Activated gamma-delta T cell treated with Interleukin-2 at 50 U/mL for 16 hours (primary cell): ENCODE measurements at places on chromosomes 5 and 9.

- DNase-seq = no peak
These were observed 60.1 kb downstream of the CCDC171 start for GRCh38 chr9:15612962-15613361.

GRCh38 chr5:99004960-99005359 lies 76.2 kb upstream of the CHD1 start:
- no peak for DNase-seq

GRCh38 chr5:93600409-93601070 lies 17.5 kb downstream of the NR2F1 start:
- no peak for DNase-seq

GRCh38 chr9:134986957-134987356 lies 69.2 kb upstream of the FCN1 start:
- no peak for DNase-seq

DNA sequence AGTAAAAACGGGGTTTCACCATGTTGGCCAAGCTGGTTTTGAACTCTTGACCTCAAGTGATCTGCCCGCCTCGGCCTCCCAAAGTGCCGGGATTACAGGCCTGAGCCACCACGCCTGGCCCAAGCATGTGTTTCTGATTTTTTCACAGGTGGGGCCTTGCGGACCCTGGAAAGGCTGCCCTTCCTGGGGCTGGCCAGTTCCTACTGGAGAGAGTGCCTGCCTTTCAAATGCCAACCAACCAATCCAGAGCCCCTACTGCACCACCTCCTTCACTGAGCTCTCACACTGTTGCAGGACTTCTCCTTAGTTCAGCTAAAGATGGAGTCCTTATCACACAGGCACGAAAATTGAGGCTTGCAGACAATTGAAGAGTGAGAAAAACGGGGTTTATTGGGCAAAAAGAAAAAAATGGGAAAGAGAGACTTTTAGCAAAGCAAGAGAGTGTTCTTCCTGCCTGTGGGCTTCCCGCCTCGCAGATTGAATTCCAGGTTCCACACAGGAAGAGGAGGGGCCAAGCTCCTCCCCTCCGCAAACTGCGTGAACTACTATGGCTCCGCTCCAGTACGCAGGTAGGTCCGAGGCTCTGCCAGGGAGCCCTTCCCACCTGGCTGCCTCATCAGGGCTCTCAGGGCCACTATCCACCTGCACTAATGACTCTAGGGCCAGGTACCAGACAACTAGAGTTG lies 8.3 kb upstream of the CMBL start:
- DNase-seq = no peak

DNA sequence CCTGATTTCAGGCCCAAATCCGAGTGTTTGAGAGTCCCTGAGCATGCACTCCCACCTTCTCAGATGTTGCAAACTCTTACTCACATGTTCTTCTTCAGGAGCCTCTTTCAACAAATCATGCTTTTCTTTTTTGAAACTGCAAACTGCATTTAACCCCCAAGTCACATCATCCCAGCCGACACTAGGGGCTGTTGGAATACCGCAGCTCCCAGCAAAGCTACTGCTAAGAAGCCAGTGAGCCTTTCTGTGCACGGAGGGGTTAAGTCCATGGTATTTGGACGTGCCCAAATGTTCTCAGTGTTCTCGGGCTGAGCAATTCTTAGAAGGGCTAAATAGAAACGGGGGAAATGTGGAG lies 282.9 kb downstream of the NFIB start:
- DNase-seq = no peak

- DNase-seq = no peak
These were observed 21.9 kb upstream of the NOTCH1 start for GRCh38 chr9:136567651-136568287.

DNA sequence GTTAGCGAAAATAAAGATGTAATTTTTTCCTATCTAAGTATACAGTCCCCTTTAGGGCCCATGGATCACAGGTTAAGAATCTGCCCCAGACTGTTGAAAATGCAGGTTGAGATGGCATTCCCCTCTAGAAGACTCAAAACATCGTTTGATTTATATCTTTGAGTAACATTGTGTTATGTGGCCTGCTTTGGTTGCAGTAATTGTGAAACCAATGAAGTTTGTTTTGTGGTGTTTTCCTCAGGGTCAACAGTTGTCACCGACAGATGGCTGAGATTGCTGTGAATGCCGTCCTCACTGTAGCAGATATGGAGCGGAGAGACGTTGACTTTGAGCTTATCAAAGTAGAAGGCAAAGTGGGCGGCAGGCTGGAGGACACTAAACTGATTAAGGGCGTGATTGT lies 7.8 kb downstream of the CCT5 start:
- DNase-seq = no peak

- no peak for DNase-seq
These were observed 357.8 kb downstream of the TMEM167A start for GRCh38 chr5:82719368-82719767.
